Activated T-cell treated with anti-CD3 and anti-CD28 coated beads, Interleukin-2, amount 50 U/mL, for 1 hour (primary cell): ENCODE measurements at places on chromosomes 5 and 9.

- no peak for DNase-seq
Measured at GRCh38 chr9:28101509-28101908, 528.2 kb upstream of the C9orf72 start.

GRCh38 chr5:58354827-58355226, 105.1 kb downstream of the PLK2 start:
- no peak for DNase-seq

GRCh38 chr5:176881816-176882566, 17.2 kb downstream of the HK3 start:
- no peak for DNase-seq

DNA sequence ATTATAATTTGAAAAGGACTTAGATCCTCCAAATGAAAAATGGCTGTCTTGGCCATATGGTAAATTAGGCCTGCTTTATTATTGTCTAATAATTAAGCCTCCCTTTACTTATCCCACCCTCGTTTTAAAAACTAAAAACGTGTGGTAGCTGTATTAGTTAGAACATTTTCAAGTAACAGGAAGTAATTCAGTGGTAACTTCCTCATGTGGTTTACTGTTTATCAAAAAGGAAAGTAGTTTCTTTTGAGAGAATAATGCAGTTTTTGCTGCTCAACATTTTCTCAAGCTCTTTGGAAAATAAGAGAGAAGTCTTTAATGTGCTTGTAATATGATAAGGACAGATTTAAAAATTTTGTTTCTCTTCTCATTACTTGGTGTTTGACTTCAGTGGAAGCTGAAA, 26.0 kb downstream of the ZCCHC7 start:
- no peak for DNase-seq

DNA sequence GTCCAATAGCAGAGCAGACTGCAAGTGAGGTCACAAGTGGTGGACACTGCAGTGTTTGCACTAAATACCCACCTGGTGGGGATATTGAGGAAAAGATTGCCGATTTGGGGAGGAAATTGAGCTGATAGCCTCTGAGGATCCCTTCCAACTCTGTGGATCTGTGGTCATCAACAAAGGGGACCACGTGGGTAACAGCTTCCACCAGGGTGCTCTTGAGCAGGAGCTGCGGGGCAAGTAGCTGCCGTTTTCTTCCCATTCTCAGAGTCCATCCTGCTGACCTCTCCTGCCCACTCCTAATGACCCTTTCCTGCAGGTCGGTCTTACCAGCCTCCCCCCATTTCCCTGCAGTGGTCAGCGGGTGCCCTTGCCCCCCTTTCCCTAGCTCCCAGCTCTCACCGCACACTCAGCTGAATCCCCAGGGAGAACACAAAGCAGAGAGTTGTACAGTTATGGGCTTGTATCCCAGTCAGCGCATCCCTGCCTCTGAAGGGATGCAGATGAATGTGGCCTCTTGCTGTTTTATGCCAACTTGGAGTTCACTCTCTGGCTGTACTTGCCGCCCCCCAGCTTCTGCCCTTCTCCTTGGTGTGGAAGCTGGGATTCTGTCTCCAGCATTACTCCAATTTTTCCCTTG, 18.0 kb downstream of the DAPK1 start:
- no peak for DNase-seq

DNA sequence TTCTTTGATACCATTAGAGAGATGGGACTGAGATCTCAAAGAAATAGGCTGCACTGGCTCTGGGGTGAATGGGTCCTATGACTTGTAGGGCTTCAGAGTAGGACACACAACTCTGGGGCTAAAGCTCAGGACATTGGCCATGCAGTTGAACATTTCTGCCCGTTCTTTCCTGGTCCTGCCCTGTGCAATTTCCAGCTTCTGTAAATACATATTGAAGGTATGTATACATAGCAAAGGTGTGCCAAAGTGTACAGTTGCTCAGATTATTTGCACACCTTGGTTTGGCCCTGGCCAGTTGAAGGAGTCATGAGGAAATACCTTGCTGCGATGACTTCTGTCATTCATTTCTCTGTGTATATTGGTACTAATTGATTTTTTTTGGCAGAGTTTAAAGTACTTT, 52.8 kb upstream of the TAF11L2 start:
- no peak for DNase-seq

DNA sequence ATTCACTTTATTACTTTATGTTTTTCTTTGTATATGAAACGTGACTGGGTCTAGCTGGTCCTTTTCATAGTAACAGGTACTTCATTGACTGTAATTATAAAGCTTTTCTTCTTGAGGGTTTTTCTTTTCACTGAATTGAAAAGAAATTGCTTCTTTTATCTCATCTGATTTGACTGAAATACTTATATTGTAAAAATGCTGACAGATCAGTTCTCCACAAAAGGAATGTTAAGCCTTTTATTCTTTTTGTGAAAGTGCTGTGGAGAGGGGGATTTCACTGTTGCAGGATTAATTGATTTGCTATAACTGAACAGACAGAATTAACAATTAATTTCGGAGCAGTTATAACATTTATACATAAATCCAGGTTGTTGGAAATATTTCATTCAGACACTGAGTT, 2043.6 kb upstream of the C9orf72 start:
- DNase-seq = no peak
